HuH-7 (cell line): ENCODE measurements at places on chromosomes 11 and 22.
A peak's percentile ranks its signal among the peaks of the same experiment; 100 is the strongest.

GRCh38 chr22:29031227-29032011 is 30.2 kb downstream of the C22orf31 start:
- peak; percentile 92 for DNase-seq

GRCh38 chr11:65417702-65418430 is 4.7 kb upstream of the NEAT1 start:
- no peak for DNase-seq

DNA sequence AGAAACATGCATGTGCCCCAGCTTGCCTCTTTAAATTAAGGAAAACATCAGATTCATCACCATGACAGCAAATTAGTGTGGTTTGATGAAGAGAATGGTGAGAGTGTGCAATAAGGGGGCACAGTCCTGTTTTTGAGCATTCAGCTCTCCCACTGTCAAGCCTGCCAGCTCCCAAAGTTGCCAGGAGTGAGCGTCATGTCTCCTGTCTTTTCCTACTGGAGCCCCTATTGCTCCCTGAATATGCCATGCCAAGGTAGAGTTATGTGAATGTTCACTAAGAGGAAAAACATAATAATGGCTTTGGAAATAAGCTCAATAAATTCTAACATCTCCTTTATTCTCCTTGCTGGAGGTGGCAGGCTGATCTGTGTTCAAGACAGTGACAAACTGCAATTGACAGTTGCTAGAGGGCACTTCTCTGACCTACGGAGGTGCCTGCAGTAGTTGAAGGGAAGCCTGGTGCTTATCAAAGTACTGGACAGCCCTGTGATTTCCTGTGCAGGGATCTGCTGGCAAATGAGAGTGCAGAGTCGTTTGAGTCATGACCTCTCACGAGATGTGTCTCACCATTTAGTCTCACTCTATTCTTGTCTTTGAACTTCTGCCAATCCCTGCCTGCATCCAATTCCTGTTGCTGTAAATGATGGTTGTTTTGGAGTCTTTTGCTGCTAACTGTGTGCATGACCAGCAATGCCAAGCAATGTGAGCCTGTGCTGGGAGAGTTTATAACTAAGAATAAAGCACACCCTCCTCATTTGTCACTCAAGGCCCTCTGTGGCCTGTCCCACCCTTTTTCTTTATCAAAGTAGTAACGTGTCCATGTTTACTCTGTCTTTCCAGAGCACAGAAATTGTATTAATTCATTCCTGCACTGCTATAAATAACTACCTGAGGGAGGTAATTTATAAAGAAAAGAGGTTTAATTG is 34.8 kb downstream of the MRGPRX2 start:
- DNase-seq, result no peak

GRCh38 chr22:20205464-20205963 is 54.7 kb upstream of the CCDC188 start:
- DNase-seq, result no peak

DNA sequence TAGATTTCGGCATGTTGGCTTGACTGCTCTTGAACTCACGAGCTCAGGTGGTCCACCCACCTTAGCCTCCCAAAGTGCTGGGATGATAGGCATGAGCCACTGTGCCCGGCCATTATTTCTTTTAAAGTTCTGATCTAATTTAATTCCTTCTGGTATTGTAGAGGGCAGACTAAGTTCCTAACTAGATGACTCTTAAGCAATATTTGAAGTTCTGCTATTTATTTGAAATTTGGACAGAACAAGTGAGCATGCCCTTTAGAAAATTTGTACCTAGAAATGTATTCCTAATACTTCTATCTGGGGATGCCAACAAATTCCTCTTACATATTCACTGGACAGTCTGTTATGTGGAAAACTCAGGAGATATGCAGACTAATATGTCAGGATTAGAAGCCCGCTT is 746.4 kb downstream of the LRRC4C start:
- no peak for DNase-seq

- no peak for DNase-seq
These were observed 329.7 kb downstream of the TBC1D22A start for GRCh38 chr22:47091921-47092700.

- no peak for DNase-seq
These were observed 145.7 kb downstream of the TRPC6 start for GRCh38 chr11:101438126-101438525.

- DNase-seq, result no peak
These were observed 14.0 kb downstream of the RAC2 start for GRCh38 chr22:37229805-37230672.

DNA sequence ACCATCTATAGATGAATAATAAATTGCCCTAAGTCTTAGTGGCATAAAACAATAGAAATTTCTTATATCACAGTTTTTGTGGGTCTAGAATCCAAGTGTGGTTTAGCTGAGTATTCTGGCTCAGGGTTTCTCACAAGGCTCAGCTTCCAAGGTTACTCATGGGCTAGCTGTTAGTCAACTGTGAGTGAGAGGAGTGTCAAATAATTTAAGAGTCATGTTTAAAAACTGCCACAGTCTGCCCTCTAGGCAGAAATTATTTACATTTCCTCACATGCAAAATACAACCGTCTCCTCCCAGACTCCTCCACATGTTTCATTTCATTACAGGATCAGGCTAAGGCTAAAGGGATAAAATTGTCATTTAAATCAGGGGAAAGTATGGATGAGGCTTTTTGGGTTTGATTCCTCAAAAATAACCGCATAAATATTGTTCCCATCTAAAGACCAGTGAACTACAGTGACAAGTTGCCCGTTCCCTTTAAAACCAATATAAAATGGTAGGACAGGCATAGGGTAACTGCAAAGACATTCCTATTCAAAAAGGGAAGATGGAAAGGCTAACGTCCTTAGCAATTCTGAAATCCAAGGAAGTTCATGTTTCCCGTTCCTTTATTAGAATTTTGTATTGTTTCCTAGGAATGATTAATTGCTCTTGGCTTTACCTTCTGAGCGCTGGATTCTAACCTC is 324.3 kb downstream of the DYNC2H1 start:
- no peak for DNase-seq

DNA sequence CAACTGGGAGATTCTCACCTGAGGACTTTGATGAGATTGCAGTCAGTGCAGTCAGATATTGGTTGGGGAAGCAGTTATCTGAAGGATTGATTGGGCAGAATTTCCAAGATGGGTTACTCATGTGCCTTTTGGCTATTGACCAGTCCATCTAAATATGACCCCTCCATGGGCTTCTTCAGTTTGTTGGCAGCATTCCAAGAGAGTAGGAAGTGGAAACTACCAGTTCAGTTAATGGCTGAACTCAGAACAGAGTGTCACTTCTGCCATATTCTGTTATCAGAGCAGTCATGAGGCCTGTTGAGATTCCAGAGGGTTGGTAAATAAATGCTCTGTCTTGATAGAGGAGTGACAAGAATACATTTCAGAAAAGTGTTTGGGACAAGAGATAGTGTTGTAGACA is 71.0 kb downstream of the CYP2R1 start:
- peak; percentile 5 for DNase-seq

DNA sequence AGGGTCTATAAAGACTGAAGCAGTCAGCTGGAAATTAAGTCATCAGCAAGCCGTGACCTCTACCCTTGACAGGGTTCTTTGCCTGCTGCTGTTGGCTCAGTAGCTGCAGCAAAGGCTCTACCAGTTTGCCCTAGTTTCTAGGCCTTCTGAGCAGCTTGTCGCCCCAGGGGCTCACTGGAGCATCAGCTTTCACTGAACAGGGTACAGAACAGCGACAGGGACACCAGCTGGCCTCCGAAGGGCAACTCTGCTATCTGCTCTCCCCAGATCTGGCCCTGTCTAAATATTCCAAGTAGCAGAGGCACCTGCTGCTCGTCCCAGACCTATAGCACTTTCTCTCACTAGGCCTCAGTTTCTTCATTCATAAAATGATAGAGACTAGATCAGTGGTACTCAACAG is 42.4 kb downstream of the SMCO4 start:
- no peak for DNase-seq

GRCh38 chr11:111737444-111738210 is 28.6 kb downstream of the PPP2R1B start:
- no peak for DNase-seq

GRCh38 chr11:131811383-131811782 is 441.0 kb downstream of the NTM start:
- no peak for DNase-seq

- no peak for DNase-seq
These were observed 56.8 kb downstream of the SLC1A2 start for GRCh38 chr11:35362521-35362980.

GRCh38 chr11:55895216-55895615 is 12.1 kb downstream of the TRIM51 start:
- no peak for DNase-seq

GRCh38 chr22:26847046-26847445 is 189.7 kb downstream of the MIAT start:
- DNase-seq, result no peak

DNA sequence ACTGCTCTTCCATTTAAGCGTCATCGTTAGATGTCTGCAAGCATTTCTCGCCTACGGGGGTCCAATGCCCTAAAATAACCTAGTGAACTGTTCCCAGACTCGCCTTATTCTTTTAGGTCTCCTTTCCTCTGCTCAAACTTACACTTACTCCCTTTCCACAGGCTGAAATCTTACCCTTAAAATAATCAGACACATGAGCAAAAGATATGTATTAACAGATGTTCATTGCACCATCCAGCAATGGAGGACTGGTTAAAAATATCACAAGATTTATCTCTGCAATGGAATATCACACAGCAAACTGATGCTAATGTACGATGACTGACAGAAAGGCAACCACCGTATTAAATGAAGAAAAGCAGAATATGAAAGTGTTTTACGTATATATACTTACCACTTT is 1.6 kb upstream of the CSTF3 start:
- no peak for DNase-seq

DNA sequence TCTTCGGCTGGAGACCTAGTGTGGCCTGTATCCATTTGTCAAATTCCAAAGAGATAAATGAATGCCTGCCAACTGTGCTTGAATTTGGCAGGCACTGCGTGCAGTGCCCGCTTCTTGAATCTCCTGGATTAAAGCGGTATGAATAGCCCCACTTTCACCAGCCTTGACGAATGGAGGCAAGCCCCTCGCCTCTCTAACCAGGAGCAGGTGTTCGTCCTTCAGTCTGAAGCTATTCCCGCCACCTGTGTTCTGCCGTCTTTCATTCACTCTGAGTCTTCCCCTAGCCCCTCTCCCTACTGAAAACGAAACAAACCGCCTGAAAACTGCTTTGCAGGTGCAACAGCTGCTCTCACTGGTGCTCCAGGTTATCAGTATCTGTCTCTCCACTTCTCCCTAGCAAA is 11.2 kb downstream of the NLRP14 start:
- no peak for DNase-seq

DNA sequence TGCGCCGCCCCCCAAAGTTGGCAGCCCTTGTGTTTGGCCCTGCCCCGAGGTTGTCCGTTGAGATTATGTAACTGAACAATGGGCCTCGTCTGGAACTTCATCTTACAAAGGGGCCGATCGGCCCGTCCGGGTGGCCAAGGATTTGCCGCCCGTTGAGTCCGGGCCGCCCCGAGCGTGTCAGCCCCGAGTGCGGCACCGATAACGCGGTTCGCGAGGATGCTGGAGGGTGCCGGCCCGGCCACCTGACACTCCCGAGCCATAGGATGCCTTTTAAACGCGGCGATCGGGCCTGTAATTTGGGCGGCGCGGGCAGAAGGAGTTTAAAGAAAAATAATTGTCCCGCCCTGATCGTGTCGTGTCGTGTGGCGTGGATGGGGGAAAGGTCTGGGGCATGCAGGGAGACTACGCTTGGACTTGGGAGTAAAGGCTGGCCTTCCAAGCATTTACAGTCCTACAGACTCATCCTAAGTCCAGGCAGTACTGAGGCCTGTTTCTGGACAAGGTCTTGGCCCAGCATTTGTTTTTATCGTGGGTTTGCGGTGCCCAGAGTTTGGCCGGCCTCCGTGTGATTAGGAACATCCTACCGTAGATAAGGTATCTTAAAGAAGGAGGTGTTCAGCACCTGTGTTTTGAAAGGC is 1.3 kb downstream of the WEE1 start:
- no peak for DNase-seq

DNA sequence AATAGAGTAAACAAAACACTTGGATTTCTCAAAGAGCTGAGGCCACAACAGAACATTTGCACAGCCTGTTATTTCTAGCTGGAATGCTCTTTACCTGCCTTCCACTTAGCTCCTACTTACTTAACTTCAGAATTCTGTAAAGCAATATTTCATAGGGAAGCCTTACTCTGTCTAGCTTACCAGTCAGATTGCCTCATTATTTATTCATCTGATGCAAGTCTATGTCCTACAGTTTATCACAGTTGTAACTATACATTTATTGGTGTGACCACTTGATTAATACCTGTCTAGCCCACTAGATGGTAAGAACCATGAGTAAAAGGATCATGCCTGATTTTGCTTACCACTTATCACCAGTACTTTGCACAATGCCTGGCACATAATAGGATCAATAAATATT is 56.1 kb upstream of the ME3 start:
- DNase-seq, result no peak

GRCh38 chr22:41096841-41097240 is 4.4 kb downstream of the EP300 start:
- DNase-seq, result no peak

DNA sequence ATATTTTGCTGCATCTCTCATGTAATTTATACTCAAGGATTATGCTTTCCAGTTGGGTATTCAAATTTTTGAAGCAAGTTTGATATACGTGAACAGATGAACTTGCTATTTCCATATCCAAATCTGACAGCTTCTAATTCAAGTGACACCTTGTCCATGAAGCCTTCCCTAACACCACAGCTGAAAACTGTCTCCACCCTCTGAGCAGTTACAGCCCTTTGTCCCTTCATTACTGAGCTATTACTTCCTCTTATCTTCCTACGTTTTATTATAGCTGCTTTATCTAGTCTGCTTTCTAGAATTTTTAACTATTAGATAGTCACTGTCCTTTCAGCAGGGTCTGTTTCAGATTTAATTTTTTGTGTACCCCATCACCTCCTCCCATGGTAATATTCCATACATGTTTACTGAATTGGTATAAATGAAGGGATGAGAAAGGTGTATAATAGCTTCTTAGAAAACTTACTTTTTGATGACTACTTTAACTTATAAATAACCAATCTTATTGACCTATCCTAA is 13.3 kb upstream of the PRSS23 start:
- no peak for DNase-seq

DNA sequence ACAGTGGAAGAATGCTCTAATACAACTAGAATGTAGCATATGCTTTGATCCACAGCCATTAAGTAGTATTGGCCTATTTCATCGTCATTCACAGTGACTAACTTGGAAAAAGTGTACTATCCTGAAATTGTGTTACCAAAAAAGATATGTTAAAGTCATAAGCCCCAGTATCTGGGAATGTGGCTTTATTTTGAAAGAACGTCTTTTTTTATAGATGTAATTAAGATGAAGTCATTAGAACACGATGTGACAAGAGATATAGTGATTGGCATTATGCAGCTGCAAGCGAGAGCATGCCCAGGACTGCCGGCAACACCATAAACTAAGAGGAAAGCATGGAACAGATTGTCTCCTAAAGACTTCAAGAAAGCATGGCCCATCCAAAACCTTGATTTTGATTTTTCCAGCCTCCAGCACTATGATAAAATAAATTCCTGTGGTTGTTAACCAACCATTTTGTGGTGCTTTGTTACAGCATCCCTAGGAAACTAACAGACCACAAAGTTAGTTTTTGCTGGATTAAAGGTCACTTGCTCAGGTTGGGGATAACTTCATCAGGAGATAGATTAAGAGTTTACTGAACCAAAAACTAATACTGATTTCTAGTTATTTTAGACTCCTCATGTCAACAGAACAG is 870.6 kb upstream of the LRRC4C start:
- DNase-seq, result no peak

- DNase-seq, result no peak
These were observed 100.6 kb upstream of the CD44 start for GRCh38 chr11:35038211-35038928.

GRCh38 chr11:123460012-123460700 is 30.1 kb downstream of the GRAMD1B start:
- DNase-seq, result no peak

- no peak for DNase-seq
These were observed 65.8 kb upstream of the WNT7B start for GRCh38 chr22:46042786-46043185.
